A549 treated with RU486 at 1 μM for 4 hours (cell line): ENCODE measurements at places on chromosomes 12 and 14. TPM values are rescaled to one million over a fixed set of nuclear protein-coding genes. Genes with fewer than 3 reads are reported as not detected.

Gene SMOC1
- total RNA-seq = 14.7 to 23.3 TPM (median 18.8 TPM) in 5 replicates

Gene FAM90A1
- total RNA-seq = 0.07 to 0.08 TPM (median 0.08 TPM) in 3 of 5 replicates, not detected in the others

Gene DUSP6
- total RNA-seq = 7.6 to 10.4 TPM (median 8.3 TPM) in 5 replicates

Gene SERPINA9
- not detected in 5 replicates for total RNA-seq

Gene GLI1
- total RNA-seq = 7.7 to 10.7 TPM (median 8.5 TPM) in 5 replicates

Gene VDR
- total RNA-seq = 2.8 to 3.6 TPM (median 3.0 TPM) in 5 replicates

Gene RNASE4
- 5.3 to 8.7 TPM (median 6.2 TPM) in 5 replicates for total RNA-seq
